ENCODE measurements at places on chromosomes 3 and 15.

GRCh38 chr3:100256731-100257151 is 4.1 kb upstream of the TBC1D23 start:
- DNase-seq: no peak
- no peak overlapping the region for H3K27ac ChIP-seq
- H3K4me3 ChIP-seq: no peak overlapping the region

DNA sequence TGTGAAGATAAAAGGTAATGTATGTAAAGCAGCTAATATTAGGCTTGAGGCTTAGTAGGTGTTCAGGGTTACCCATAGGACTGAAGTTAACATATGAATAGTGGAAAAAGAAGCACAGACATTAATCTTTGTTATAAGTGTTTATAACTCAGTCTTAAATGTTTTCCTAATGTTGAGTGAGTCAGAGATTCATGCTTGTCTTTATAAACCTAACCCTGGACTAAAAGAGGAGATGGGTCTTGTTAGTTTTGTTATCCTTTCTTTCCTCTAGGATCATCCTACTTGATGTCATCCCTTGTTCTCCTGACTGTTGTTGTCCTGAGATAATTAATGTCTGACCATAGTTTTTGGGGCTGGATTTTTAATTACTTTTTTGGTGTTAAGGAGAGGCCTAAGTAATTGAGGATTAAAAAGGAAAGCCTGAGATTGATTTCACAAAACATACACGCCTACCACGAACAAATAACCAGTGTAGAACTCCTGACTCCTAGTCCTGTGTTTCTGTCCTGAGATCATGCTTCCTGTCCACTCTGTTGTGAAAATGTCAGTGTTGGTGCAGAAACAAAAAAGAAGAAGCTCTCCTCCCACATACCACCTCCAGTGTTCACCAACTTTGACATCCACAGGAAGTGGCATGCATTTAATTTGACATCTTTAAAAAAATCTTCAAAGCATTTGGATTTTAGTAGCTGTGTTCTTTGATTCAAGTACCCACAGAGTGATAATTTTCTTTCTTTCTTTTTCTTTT is 8.4 kb downstream of the MITF start:
- H3K4me3 ChIP-seq: no peak overlapping the region
- peaks cover 12% of the 10 kb centered on the region for H3K27me3 ChIP-seq
- H3K4me1 ChIP-seq: no peaks in the 10 kb centered on the region

DNA sequence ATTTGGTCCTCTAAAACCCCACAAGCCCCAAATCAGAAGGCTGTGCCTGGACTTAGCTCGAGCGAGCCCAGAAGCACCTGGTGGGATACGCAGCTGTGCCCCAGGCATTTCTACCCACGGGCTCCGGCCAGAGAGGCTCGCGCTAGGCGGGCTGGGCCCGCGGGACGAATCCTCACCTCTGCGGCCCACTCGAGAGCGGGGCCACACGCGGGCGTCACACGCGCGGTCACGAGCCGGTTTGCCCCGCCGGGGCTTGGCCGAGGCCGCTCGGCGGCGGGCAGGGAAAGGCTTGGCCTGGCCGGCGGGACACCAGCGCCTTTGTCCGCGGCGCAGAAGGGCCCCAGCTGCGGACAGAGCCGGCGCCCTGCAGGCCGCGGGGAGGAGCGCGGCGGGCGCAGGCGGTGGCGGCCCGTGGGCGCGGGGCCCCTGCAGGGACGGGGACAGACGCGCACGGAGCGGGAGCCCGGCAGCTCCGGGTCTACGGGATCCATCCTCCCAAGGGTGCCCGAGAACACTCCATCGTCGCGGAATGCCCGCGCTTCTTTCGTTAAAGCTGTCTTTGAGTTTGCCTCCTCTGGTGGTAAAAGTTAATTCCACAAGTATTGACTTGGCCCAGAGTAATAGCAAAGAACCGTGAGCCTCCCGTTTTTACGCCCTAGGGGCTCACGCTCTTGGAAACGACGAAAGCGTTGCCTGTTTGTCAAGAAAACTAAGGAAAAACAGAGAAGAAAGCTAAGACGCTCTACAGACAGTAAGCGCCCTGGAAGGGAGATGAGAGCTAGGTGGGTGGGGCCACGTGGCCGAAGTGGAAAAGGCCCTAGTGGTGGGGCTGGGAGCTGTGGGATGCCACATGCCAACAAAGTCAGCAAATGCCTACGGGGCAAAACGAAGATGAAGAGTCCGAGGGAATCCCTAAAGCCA is 26.4 kb downstream of the TYRO3 start:
- peaks cover 5% of the 10 kb centered on the region for H3K4me1 ChIP-seq
- no peak overlapping the region for H3K27ac ChIP-seq
- H3K4me3 ChIP-seq: peak overlapping the region; percentile 59
- no peaks in the 10 kb centered on the region for H3K36me3 ChIP-seq

DNA sequence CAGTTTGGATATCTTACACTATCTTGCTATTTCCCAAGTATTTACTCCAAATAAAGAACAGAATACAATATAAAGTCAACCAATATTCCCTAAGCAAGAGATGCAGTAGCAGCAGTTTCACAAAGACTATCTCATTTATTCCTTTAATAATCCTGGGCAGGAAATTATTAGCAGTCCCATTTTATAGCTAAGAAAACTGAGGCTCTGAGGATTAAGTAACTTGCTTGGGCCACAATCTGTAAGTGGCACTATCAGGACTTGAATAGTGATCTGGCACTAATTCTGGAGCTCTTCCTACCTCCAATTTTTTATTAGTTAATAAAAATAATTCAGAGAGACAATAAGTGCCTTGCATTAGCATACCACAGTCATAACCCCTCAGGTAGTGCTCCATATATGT is 611.7 kb downstream of the MCTP2 start:
- no peaks in the 10 kb centered on the region for H3K4me1 ChIP-seq
- peaks cover 1% of the 10 kb centered on the region for H3K36me3 ChIP-seq

- peaks cover 9% of the 10 kb centered on the region for H3K36me3 ChIP-seq
- no peak overlapping the region for H3K27ac ChIP-seq
- no peaks in the 10 kb centered on the region for H3K4me1 ChIP-seq
- H3K27me3 ChIP-seq: no peaks in the 10 kb centered on the region
Observed at GRCh38 chr15:25691544-25692430, 171.3 kb downstream of the ATP10A start.

- H3K4me3 ChIP-seq: no peak overlapping the region
- no peak for DNase-seq
- no peaks in the 10 kb centered on the region for H3K36me3 ChIP-seq
- no peaks in the 10 kb centered on the region for H3K27me3 ChIP-seq
- no peaks in the 10 kb centered on the region for H3K4me1 ChIP-seq
- H3K27ac ChIP-seq: no peak overlapping the region
Observed at GRCh38 chr15:35141743-35142471, 56.8 kb upstream of the NANOGP8 start.

GRCh38 chr3:72568083-72568482 is 280.2 kb downstream of the SHQ1 start:
- DNase-seq: no peak
- no peaks in the 10 kb centered on the region for H3K4me1 ChIP-seq
- H3K27me3 ChIP-seq: peaks cover 11% of the 10 kb centered on the region
- H3K36me3 ChIP-seq: no peaks in the 10 kb centered on the region
- no peak overlapping the region for H3K27ac ChIP-seq

DNA sequence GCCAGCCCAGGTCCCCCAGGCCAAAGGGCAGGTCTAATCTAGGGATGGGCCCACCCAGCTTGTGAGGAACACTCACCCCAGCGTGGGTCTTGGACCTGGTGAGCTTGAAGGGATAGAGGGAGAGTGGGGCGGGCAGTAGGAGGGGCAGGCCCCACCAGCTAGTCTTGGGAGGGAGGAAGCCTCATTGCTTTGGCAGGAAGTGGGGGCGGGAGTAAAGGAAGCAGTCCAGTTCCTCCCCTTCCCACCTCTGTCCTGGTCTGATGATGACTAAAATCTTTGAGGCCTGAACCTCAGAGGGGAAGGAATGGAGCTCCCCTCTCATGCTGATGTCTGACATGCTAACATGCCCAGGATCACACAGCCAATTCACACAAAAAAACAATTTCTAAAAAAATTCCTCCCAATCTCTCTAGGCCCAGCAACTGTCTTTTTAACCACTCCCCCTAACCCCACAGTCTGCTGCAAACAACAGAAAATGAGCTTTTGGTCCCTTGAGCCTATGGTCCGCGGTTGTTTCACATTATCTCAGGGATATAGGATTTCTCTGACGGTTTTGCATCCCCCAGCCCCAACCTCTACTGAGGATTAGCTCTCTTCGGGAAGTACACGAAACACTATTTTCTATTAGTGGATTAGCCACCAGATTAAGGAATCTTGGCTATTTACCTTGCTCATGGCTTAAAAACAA is 30.7 kb upstream of the DUSP7 start:
- no peaks in the 10 kb centered on the region for H3K27me3 ChIP-seq
- no peaks in the 10 kb centered on the region for H3K36me3 ChIP-seq
- peak overlapping the region; percentile 82 for H3K27ac ChIP-seq
- H3K4me1 ChIP-seq: peaks cover 25% of the 10 kb centered on the region
- DNase-seq: no peak
- no peak overlapping the region for H3K4me3 ChIP-seq

DNA sequence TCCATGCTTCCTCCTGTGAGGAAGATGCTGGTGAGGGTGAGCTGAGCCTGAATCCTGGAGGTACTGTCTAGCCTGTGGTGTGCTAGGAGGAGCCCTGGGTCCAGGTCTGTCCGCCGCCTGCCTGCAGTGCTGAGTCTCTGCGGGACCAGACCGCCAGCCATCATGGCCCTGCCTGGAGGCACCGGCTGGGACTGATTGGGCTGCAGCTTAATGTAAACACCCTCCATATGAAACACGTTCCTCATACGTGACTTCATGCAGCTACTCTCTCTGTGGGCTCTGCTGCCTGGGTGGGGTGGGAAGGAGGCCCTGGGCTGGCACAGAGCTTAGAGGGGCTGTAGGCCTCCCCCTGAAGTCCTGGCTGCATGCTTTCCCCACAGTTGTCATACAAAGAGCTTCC is 67.4 kb downstream of the FBLN2 start:
- peaks cover under 1% of the 10 kb centered on the region for H3K4me1 ChIP-seq
- no peak overlapping the region for H3K4me3 ChIP-seq
- no peaks in the 10 kb centered on the region for H3K36me3 ChIP-seq
- H3K27ac ChIP-seq: no peak overlapping the region
- no peak for DNase-seq
